Bone marrow (tissue), 2 donors: ENCODE measurements at places on chromosomes 2 and 18.
A peak's percentile ranks its signal among the peaks of the same experiment; 100 is the strongest.

GRCh38 chr2:157024129-157024528, 233.4 kb upstream of the GALNT5 start:
- DNase-seq, result no peak

GRCh38 chr18:70107091-70107490, 98.4 kb downstream of the RTTN start:
- DNase-seq, result no peak

- no peak for DNase-seq
These were observed 76.6 kb upstream of the LPIN2 start for GRCh38 chr18:3089579-3089978.

- DNase-seq, result peak; percentile 96
These were observed 41.7 kb downstream of the MYOM1 start for GRCh38 chr18:3177902-3178687.

GRCh38 chr2:157830696-157831570, 45.2 kb downstream of the ACVR1 start:
- DNase-seq, result no peak

GRCh38 chr2:158655628-158656027, 139.5 kb upstream of the DAPL1 start:
- DNase-seq, result no peak

GRCh38 chr2:149860276-149860921, 272.8 kb upstream of the MMADHC start:
- DNase-seq, result no peak

DNA sequence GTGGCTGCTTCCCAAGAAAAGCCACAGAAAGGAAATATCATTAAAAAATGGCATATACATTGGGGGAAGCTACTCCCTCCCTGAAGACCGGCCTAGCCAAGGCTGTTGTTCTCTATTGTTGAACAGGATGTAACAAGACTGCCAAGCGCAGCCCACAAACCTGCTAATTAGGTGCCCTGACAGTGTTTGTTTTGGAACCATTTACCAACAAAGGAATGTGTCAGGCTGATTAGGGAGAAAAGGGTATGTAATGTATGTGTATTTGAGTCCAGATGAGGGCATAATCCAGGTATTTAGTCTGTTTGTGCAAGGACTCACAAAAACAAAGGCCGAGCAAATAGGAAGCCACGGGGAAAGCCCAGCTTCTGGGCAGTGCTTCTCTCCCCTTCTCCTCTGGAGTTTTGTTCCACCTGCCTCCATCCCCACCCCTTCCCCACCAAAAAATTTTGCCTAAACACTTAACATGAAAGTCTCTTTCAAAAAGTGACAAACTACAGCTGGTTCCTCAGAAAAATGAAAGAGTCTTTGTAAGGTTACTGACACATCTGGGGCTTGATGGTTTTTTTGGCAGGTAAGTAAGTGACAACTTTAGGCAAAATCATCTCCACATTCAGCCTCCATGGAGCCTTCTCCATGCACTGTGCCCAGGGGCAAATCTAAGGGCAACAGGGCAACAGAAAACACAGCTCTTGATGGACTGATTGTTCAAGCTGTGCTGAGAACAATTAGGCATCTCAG, 78.3 kb upstream of the FZD5 start:
- DNase-seq, result peak; percentile 1

- DNase-seq, result no peak
These were observed 29.1 kb upstream of the SCLY start for GRCh38 chr2:238031751-238032150.

- no peak for DNase-seq
These were observed 5.9 kb downstream of the SCYGR4 start for GRCh38 chr2:227623226-227623625.

- DNase-seq, result no peak
These were observed 1.9 kb downstream of the SLC11A1 start for GRCh38 chr2:218383892-218384519.

GRCh38 chr2:16189836-16190160, 249.4 kb downstream of the MYCN start:
- DNase-seq, result no peak

- no peak for DNase-seq
These were observed 5.0 kb downstream of the SIX3 start for GRCh38 chr2:44946372-44947027.

GRCh38 chr2:37880551-37880950, 44.5 kb upstream of the RMDN2 start:
- DNase-seq, result peak; percentile 13

DNA sequence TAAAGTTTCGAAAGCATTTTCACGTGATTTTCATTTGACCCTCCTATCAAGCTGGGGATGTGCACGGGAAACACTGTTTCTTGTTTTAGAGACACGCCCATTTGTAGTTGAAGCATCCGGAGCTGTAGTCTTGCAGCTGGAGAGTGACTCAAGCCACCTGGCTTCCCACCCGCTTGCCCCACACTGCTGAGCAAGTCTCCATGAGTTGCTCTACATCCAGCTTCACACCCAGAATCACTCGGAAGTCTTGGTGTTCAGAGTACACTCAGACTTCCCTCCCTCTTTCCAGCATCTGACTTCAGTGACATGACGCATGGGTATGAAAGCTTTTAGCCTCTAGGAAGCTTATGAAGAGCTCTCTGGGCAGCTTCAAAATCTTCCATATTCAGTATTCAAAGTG, 262.4 kb downstream of the NBAS start:
- DNase-seq, result peak; percentile 47

GRCh38 chr2:65589667-65590066, 157.3 kb upstream of the SPRED2 start:
- DNase-seq, result no peak

DNA sequence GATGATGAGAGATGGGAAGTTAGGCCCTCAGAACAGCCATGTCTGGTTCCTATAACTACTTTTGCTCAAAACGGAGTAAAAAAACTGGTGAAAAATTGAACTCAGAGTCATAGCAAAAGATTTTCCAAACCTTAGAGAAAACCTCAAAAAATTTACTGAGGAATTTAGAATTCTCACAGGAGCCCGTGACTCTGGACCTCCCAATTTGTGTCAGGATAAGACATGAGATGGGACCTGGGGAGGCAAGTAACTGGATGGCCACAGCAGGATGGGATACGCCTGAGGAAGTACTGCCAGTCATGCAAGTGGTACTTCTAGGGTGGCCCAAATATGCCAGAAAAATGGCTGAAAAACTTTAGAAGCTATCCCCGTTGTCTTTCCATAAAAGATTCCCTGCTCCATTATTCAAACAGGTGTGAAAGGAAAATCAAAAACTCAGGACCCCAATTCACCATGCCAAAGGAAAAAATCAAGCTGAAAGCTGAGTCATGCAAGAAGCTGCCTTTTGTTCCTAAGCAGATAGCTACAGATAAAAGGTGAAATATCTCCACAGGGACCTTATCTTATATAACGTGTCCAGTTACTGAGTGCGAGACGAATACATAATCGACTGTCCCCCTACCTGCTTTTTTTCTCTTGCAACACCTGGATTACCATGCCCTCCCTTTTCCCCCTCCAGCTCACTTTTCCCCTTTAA, 34.1 kb upstream of the LIPG start:
- no peak for DNase-seq
